ENCODE measurements at places on chromosomes 2 and 18. TPM values are rescaled to one million over a fixed set of nuclear protein-coding genes. Genes with fewer than 3 reads are reported as not detected.

Gene CIB4
- polyA plus RNA-seq: not detected

Gene CCDC74B
- not detected for polyA plus RNA-seq

Gene GTF3C2
- polyA plus RNA-seq: 28.8 TPM

Gene IFIH1
- 16.0 TPM for polyA plus RNA-seq

Gene TEX44
- polyA plus RNA-seq: not detected

Gene TMEM247
- polyA plus RNA-seq: not detected

Gene L3MBTL4
- 1.2 TPM for polyA plus RNA-seq

Gene PSMA8
- 0.29 TPM for polyA plus RNA-seq

Gene PCARE
- polyA plus RNA-seq: not detected

Gene SLC9A2
- 14.0 TPM for polyA plus RNA-seq

Gene PPP1CB
- 88.7 TPM for polyA plus RNA-seq

Gene SCN1A
- polyA plus RNA-seq: 0.10 TPM

Gene C2orf80
- not detected for polyA plus RNA-seq

Gene TNS1
- 3.7 TPM for polyA plus RNA-seq

Gene HTR2B
- polyA plus RNA-seq: 0.23 TPM

Gene SP100
- polyA plus RNA-seq: 91.0 TPM

Gene PPP1R1C
- 3.5 TPM for polyA plus RNA-seq

Gene IL36G
- not detected for polyA plus RNA-seq

Gene C2orf74
- polyA plus RNA-seq: 4.4 TPM

Gene RASGRP3
- polyA plus RNA-seq: 6.7 TPM

Gene HOXD12
- polyA plus RNA-seq: 0.15 TPM

Gene LOXL3
- polyA plus RNA-seq: 3.5 TPM

Gene THAP4
- polyA plus RNA-seq: 69.3 TPM

Gene C2orf72
- 20.4 TPM for polyA plus RNA-seq

Gene VAMP5
- polyA plus RNA-seq: 51.8 TPM

Gene ZEB2
- 8.1 TPM for polyA plus RNA-seq

Gene VWC2L
- not detected for polyA plus RNA-seq

Gene GNLY
- polyA plus RNA-seq: 4.2 TPM

Gene UPP2
- not detected for polyA plus RNA-seq

Gene NAT8
- polyA plus RNA-seq: not detected

Gene ERMN
- 0.67 TPM for polyA plus RNA-seq

Gene ERBB4
- polyA plus RNA-seq: 0.03 TPM

Gene FMNL2
- 9.6 TPM for polyA plus RNA-seq

Gene TM4SF20
- 1.5 TPM for polyA plus RNA-seq

Gene TUBA3D
- 0.54 TPM for polyA plus RNA-seq

Gene LINC00305
- polyA plus RNA-seq: not detected

Gene CNDP1
- polyA plus RNA-seq: 0.10 TPM

Gene PRADC1
- 57.1 TPM for polyA plus RNA-seq
